ENCODE measurements at places on chromosomes 2 and 18.

- DNase-seq, result no peak
Observed at GRCh38 chr2:20797096-20797495, 25.8 kb downstream of the LDAH start.

GRCh38 chr2:219131744-219132143 lies 28.9 kb downstream of the NHEJ1 start:
- DNase-seq, result no peak

DNA sequence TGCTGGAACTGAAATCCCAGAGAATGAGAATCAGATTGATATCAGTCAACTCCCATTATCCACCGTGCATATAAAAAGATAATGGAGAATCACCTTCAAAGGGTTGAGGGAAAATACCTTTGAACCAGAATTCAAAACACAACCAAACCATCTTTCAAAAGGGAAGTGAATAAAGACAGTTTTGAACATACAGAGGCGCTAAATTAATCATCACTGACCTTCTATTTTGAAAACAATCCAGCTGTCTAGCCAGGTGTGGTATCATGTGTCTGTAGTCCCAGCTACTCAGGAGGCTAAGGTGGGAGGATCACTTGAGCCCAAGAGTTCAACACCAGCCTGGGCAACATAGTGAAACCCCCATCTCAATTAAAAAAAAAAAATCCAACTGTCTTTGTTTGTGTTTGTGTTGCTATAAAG lies 63.6 kb downstream of the TRABD2A start:
- no peak for DNase-seq

GRCh38 chr2:12501469-12502158 lies 215.1 kb upstream of the TRIB2 start:
- DNase-seq, result no peak

DNA sequence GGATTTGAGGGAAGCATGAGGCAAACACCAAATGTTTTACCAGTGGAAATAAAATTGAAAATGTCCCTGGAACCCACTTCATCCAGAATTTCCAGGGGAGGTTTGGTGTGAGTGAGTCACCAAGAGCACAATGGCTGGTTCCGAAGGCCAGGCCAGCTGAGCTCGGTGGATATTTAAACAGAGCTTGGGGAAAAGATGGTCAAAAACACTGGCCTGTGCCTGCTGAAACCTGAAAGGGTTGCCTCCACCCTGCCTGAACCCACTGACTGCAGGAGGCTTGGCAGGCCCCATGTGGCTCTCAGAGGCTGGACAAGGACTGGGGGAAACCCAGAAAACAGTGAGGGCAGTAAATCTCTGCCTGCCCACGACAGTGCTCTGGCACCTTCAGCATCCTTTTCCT lies 93.9 kb downstream of the TTC32 start:
- DNase-seq, result no peak

DNA sequence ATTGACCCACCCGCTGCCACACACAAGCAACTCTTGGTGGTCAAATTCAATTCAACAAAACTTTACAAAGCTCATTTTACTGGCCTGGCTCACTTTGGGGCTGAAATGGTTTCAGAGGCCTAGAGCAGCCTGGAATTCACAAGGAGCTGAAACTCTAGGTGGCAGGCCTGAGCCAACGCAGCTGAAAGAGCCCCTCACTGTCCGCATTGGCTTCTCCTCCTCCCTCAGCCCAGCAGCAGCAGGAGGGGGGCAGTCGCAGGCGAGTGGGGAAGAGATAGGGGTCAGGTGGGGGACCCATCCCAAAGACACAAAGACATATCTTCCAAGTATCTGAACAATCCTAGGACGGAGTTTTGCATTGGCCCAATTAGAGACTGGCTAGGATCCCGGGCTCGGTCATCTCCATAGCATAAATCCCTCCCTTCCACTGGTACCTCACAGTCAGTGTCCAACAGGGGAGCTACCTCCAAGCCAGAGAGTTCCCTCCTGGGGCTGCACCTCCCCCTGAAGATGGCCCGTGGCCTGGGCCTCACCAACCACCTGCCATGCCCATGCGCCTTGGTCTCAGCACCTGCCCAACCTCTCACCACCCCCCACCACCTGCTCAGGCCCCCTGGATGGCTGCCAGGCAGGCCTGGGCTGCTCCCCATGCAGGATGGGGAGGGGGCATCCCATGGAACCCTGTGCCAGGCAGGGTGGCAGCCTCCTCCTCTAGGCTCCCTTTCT lies 113.4 kb downstream of the ZBTB7C start:
- DNase-seq, result peak; percentile 53

Data from posterior vena cava (tissue), 2 donors.